ENCODE measurements at places on chromosomes 2 and 18. TPM values are rescaled to one million over a fixed set of nuclear protein-coding genes. Genes with fewer than 3 reads are reported as not detected.

DNA sequence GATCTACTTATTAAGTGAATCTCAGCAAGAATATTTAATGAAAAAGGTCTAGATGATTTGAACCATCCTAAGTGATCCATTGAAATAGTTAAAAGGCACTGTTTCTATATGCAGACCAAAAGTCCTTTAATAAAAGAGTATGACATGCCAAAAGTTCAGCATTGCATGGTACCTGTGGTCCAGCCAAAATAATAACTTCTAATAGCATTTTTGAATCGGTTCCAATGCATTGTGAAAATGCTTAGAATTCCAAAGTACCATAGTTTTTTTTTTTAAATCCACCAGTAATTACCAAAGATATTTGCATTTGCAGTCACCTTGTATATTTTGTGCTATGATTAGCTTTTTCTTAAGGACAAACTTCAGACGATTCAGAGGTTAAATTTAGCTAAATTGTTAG is 79.9 kb downstream of the NYAP2 start:
- DNase-seq, result no peak

DNA sequence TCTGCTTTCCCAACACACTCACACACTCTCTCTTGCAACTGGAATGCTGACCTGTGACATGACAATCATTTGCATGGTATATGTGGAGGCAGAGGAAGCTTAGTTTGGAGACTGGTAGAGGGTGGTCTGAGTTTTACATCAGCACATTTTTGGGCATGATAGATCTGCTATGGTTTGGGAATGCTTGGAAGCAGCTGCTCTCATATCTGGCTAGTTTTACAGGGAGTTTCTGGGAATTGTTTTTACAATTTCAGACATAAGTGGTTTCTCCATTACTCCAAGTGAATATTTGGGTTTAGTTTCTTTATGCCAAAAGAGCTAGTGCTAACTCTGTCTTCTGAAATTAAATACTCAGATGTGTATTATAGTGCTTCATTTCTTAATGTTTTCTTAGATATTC is 977.6 kb downstream of the SUCLG1 start:
- DNase-seq, result no peak

DNA sequence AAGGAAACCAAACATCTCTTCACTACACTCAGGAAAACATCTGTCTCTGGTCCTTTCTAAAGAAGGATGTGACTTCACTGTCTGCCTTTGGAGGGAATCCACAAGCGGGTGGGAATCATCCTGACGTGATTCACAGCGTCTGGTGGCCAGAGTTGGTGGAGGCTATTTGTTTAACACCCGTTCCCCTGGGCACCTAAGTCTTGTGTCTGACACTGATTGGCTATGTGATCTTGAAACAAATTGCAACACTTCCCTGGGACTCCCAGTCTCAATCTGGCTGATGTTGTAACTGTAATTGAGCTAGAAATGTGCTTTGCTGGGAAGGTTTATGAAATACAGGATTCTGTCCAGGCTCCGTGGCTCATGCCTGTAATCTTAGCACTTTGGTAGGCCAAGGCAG is 28.8 kb upstream of the SIX3 start:
- DNase-seq, result no peak

DNA sequence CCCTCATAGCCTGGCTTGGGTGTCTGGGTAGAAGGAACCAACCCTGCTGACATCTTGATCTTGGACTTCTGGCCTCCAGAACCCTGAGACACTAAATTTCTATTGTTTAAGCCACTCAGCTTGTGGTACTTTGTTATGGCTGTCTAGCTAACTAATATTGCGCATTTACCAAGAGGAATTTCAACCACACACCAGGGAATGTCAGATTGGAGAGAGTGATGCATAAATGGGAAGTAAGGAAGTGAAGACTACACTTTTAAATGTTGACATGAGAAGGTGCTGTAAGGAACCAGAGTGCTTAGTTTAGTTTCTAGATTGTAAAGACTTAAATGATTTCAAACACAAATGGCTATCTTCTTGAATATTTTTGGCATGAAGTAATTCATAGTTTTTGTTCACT is 98.9 kb upstream of the ITGB6 start:
- DNase-seq, result no peak

- no peak for DNase-seq
Observed at GRCh38 chr2:85839461-85839860, 49.3 kb downstream of the ST3GAL5 start.

DNA sequence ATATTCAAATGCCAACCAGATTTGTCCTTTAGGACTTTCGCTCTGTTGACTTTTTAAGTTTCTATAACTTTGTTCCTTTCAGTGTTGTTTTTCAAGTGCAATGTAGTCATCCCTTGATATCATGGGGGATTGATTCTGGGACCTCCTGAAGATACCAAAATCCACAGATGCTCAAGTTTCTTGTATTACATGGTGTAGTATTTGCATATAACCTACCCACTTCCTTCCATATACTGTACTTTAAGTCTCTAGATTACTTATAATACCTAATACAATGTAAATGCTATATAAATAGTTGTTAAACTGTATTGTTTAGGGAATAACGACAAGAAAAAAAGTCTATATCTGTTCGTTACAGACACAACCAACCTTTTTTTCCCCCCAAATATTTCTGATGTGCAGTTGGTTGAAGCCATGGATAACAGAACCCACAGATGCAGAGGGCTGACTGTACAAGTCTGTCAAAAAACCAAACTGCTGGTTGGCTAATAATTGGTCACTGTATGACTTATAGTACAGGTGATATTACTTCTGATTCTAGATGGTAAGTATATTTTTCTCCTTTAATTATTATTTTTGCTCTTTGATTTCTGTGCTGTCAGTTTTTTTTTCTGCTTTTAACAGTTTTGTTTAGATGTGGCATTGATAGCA is 201.7 kb upstream of the STON1 start:
- DNase-seq, result no peak

DNA sequence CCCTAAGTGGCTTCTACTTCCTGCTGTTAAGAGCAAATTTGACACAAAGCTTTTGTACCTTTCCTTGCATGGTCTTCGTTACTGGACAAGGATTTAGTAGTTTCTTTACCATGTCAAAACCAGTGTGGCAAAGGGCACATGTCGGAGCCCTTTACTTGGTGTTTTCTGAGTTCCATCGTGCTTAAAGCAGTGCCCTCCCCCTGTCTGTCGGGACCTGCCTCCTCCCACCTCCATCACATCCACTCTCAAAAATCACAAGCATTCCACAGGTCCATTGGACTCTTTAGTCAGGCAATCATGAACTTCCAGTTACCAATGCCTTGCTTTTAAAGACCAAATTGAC is 763 bp downstream of the CCDC141 start:
- no peak for DNase-seq

DNA sequence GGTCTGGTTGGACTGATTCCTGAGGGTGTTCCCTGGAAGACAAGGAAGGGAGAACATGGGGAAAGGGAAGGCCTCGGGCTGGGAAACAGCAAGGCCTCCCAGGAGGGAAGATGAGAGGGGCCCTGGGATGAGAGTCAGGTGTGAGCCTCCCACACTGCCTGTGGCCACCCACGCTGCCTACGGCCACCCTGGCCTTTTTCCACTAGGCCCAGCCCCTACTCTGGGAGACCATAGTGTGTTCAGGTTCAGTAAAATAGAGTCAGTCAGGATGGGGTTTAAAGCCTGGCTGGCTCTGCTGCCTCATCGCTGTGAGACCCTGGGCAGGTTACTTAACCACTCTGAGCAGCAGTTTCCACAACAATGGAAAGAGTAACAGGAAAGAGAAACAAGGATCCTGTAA is 47.7 kb upstream of the MAL start:
- DNase-seq, result no peak

DNA sequence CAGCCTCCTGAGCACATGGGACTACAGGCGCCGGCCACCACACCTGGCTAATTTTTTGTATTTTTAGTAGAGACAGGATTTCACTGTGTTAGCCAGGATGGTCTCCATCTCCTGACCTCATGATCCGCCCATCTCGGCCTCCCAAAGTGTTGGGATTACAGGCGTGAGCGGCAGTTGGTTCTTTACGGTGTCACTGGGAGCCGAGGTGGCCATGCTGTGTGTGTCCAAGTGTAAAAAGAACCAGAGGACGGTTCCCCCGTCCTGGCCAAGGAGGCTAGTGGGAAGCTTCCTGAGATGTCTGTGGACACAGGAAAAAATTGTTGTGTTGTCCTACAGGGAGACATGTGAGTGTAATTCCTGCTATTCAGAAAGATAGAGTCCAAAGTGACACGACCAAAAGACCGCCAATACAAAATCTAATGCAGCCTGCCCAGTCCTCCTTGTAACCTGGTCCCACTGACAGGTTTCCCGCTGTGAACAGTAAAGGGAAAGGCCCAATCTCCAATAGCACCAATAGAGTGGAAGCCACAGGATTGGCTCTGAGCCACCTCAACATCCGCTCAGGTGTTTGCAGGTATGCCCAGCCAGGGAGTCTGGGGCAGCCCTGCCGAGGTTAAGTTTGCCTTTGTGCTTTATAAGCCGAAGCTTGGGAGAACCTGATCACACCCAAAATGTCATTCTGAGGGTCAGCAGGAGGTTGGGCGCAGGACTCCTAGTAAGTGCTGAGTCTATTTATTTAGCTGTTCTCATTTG is 40.6 kb downstream of the NCK2 start:
- DNase-seq, result no peak

- no peak for DNase-seq
Observed at GRCh38 chr2:223956300-223956699, 963 bp upstream of the MRPL44 start.

DNA sequence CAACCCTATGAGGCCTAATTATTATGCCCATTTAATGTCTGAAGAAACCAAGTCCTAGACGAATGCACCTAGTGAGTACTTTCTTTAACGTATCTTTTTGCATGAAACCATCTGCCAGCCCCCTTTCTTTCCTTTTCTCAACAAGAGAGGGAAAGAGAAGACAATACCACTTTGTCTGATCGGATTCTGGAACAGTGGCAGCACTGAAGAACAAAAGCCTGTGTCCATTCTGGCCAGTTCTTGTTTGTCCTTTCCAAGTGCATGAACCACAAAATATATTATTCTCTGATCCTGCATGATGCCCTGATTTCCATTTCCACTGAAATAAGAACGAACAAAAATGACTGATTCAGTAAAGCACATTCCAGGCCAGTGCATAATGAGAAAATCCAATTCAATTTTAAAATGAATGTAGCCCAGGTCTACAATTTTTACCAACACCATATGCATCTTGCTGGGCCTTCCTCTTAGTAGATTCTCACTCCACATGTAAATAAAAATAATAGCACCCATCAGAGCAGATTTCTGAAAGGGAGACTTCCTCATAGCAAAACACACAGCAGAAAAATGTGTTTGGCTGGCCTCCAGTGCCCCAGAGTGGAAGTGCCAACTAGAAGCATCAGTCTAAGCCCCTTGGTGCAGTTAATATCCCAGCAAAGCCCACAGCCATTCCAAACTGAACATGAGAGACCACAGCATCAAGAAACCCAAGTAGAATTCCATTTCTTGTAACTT is 422.6 kb upstream of the ID2 start:
- DNase-seq, result no peak

- no peak for DNase-seq
Observed at GRCh38 chr2:61770298-61770697, 83.6 kb downstream of the FAM161A start.

DNA sequence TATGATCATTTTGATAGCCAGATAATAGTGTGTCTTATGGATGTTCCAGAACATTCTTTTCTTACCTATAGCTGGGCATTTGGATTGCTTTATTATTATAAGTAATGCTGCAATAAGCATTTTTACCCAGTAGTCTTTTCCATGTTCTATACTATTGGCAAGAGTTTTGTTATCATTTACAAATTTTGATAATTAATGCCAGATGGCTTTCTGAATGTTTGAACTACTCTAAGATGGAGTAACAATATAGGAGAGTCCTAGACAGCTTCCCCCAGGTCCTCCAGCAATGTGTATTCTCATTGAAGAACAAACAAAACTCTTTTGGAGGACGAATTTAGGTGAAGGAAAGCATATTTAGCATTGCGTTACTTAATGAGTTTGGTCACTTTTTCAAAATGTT is 73.0 kb downstream of the INPP4A start:
- DNase-seq, result no peak

GRCh38 chr2:53519918-53520841 is 247.4 kb upstream of the CHAC2 start:
- DNase-seq, result no peak

DNA sequence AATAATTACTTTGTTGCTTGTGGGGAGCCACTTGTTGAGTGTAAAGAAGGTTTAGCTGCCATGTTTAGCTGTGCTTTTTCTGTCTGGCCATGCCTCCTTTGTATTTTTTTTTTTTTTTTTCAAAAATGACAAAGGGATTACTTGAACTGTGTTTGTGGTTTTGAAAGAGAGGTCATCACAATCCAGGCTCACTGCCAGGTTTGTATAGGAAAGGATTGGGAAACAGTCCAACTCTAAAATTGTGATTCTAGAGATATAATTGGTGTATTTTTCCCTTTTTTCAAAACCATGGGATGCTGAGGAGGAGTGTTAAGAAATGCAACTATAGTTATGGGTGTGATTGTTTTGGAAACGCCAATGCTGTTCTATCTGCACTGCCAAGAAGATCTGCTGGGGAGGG is 4.3 kb downstream of the ITPRIPL1 start:
- DNase-seq, result no peak

DNA sequence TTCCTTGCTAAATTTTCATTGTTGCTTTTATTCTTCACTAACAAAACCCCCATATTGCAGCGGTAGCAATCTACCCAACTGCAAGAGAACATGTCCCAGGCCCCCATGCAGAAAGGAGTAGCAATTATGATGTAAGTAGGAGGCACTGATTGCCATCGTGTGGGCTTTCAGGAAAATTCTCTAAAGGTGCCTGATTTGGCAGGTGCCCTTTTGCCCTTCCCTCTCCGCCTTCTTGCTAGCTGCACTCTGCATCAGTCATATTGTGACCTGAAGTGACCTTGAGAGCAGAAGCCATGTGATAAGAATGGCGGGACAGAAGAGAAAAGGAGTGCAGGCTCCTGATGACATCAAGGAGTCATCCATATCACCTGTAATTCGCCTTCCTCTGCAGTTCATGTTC is 112.1 kb downstream of the NCKAP5 start:
- DNase-seq, result no peak

GRCh38 chr2:126907671-126908070 is 9.0 kb downstream of the TEX51 start:
- no peak for DNase-seq

- no peak for DNase-seq
Observed at GRCh38 chr2:175207741-175208438, 26.4 kb upstream of the ATP5MC3 start.

GRCh38 chr2:230934231-230935129 is 9.4 kb upstream of the GPR55 start:
- no peak for DNase-seq

- DNase-seq, result no peak
Observed at GRCh38 chr2:223774193-223774592, 63.2 kb downstream of the AP1S3 start.

ANKRD62 gene
- total RNA-seq, result not detected

REG3A gene
- not detected for total RNA-seq

NEURL3 gene
- total RNA-seq, result not detected

C2orf66 gene
- not detected for total RNA-seq

CHRND gene
- not detected for total RNA-seq

RPL31 gene
- 2,599 TPM for total RNA-seq

DNAJC5G gene
- total RNA-seq, result not detected

TACR1 gene
- total RNA-seq, result not detected

STPG4 gene
- 1.0 TPM for total RNA-seq
